ENCODE measurements at places on chromosomes 13 and 19.

DNA sequence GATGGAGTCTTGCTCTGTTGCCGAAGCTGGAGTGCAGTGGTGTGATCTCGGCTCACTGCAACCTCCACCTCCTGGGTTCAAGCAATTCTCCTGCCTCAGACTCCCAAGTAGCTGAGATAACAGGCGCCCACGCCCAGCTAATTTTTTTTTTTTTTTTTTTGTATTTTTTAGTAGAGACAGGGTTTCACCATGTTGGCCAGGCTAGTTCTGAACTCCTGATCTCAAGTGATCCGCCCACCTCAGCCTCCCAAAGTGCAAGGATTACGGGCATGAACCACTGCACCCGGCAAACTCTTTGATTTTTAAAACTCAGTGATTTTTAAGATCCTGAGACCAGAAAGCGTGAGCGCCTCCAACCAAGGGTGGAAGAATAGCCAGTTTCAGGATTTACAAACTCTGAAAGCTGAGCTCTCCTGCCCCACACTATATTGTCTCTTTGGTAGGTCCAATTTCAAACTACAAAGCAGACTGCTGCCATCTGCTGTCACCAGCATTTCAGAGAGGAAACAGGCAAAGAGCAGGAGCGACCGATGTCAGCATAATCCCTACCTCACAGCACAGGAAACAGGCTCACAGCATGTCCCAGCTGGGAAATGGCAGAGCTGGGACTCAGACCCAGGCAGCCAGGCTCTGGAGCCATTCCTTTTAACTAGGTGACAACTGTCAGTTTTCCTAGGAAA is 9.2 kb downstream of the NOSIP start:
- DNase-seq = no peak

- DNase-seq = no peak
These were observed 2532.9 kb downstream of the PCDH9 start for GRCh38 chr13:64697226-64697625.

- DNase-seq = no peak
These were observed 4.9 kb upstream of the GIPC3 start for GRCh38 chr19:3580156-3580934.

- DNase-seq = no peak
These were observed 63.9 kb downstream of the POSTN start for GRCh38 chr13:37534676-37535075.

DNA sequence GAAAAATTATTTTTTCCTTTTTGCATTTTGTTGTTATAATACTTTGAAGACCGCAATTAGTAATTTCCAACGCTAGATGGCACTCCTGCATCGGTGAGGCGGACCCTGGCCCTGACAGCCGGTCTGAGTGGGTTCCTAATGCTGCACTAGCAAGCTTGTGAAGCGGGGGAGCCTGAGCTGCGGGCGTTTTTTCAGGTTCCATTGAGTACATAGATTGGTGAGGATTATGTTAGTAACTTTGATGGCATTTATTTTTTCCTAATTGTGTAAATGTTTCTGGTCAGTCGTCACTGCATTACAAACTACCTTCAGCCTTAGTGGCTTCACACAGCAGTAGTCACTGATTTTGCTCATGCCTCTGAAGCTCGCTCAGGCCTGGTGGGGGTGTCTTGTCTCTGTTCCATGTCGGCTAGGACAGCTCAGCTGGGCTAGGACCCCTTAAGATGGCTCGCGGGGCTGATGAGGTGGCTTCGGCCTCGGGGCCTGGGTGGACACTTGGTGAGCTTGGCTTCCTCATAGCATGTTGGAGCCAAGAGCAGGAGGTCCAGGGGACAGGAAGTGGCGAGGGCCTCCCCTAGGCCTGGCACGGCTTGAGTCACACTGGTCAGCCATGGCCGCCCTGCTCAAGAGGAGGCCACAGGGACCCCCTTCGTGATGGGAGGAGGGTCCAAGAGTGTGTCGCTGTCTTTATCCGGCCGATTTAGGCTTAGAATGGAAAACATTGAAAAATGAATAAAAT is 25.0 kb downstream of the ERCC5 start:
- DNase-seq = peak; percentile 54

- no peak for DNase-seq
These were observed 6.8 kb downstream of the FAM98C start for GRCh38 chr19:38409631-38410133.

DNA sequence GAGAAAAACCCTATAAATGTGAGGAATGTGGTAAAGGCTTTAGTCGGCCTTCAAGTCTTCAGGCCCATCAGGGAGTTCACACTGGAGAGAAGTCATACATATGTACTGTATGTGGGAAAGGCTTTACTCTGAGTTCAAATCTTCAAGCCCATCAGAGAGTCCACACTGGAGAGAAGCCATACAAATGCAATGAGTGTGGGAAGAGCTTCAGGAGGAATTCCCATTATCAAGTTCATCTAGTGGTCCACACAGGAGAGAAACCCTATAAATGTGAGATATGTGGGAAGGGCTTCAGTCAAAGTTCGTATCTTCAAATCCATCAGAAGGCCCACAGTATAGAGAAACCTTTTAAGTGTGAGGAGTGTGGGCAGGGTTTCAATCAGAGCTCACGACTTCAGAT is 11.7 kb downstream of the ZNF226 start:
- no peak for DNase-seq

DNA sequence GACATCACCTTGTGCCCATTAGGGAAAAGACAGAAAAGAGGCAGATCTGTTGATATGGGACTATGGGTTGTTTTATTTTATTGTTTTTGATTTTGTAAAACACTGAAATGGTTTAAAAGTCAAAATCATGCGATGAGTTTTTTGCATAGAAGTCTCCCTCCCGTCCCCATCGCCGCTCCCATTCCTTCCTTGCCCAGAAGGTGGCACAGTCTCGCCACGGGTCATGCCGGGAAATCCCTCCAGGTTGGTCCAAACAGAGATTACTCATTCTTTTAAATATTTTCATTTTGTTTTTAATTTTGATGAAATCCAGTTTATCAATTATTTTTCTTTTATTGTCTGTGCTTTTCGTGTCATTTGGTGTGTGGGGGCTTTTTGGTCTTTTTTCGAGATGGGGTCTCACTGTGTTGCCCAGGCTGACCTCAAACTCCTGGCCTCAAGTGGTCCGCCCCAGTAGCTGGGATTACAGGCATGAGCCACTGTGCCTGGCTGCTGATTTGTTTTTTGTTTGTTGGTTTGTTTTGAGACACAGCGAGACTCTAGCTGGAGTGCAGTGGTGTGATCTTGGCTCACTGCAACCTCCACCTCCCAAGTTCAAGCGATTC is 9.2 kb downstream of the PGPEP1 start:
- DNase-seq = no peak

DNA sequence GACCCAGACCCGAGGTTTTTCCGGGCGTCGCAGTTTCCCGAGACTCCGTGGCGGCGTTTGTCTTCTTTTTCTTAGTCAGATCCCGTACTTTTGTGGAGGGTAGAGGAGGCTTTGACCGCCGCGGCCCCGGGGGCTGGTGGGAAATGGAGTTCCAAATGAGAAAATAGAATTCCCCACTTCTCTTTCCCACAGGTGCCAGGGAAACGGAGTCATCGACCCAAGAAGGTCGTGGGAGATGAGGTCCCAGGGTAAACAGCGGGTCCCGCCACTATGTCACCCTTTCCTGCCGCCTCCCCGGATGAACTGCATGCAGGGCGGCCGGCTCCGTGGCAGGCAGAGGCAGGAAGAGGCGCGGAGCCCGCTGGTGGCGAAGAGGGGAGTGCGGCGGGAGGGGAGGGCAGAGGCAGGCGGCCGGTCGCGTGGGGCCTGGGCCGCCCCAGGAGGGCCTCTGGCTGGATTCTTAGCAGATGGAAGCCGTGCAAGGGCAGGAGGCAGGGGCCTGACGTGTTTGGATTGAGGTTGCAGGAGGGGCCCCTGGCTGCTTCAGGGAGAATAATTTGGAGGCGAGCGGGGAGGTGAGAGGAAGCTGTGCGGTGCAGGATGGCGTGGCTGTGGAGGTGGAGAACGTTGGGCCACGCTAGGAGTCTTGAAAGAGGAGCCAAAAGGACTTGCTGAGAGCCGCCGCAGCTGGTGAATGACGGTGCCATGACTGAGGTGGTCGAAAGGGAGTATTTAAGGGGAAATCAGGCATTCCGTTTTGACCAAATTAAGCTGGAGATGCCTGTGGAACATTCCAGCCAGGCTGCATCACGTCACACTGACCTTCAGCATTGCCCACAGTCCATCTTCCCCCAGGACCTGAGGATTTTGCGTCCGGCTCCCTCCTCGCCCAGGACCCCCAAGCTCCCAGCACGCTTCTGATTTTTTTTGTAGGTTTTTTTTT is 11.7 kb downstream of the CYTH2 start:
- no peak for DNase-seq

GRCh38 chr19:50479761-50480251 is 3.2 kb upstream of the GARIN5A start:
- no peak for DNase-seq

DNA sequence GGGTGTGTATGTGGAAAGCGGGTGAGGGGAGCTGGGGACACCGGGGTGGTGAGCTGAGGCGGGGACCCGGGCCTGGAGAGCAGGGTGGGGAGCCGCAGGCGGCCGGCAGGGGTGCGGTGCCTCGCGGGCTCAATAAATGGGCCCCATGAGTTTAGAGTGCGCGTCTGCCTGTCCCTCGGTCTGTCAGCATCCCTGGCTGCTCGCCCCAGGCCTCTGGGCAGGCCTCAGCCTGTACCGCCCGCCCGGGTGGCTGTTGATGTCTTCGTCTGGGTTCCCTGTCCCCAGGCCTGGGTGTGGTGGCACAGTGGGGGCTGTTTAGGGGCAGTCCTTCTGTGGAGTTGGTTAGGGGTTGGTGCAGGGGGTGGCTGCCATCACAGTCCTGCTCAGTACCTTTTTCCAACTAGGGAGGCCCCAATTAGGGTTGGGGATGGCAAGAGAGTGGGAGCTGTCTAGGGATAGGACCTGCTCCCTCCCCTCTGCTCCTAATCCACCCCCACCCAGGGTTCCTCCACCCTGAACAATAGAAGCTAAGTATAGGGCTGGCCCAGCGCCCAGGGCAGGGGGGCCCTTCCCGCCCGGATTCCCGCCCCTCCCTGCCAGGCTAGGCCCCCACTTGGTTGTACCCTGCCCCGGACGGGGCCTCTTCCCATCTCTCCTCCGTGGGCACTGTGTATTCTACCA is 12.2 kb downstream of the CIC start:
- DNase-seq = peak; percentile 18

- no peak for DNase-seq
These were observed 6.4 kb downstream of the COMP start for GRCh38 chr19:18784786-18785120.

DNA sequence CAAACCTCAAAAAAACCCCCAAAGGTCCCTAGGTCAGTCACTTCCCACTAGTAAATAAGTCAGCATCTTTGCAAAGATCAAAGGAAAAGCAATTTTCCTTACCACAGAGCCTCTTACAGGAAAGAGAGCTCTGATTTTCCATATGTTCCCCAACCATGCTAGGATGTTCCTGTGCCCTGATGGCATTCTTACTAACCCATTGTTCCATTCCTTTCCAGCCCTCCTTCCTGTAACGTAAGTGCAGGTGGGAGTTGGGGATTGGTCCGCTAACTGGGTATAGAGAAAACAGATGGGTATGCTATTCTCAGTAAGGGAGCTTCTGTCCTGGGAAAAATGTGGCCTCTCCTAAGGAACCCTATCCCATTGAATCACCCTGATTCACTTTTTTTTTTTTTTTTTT is 14.3 kb downstream of the DPRX start:
- no peak for DNase-seq

GRCh38 chr13:67776151-67776550 is 546.0 kb upstream of the PCDH9 start:
- peak; percentile 2 for DNase-seq

DNA sequence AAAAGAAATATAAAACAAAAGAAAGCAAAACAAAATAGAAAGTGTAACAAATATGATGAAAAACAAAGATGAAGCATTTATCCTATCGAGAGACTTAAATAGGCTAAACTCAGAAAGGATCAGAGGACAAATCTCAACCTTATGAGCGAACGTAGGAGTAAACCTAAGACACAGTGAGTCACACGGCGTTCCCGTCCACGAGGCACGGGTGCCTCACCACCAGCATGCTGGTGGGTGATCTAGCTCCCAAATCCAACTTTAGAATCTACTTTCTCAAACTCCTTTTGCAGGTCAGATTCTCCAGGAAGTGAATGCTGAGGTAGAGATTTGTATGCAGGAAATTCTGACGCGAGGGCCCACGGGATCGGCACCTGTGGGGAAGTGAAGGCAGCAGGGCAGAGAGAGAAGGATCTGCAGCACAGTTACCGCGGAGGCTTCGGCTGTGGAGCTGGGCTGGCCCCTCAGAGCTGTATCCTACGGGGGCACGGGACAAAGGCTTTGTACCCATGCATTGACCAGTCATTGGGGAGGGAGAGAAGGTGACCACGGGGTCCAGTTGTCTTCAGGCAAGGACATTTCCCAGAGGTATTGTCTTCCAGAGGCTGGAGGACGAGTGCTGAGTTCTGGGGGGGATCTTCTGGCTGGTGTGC is 7.5 kb upstream of the MIER2 start:
- no peak for DNase-seq

DNA sequence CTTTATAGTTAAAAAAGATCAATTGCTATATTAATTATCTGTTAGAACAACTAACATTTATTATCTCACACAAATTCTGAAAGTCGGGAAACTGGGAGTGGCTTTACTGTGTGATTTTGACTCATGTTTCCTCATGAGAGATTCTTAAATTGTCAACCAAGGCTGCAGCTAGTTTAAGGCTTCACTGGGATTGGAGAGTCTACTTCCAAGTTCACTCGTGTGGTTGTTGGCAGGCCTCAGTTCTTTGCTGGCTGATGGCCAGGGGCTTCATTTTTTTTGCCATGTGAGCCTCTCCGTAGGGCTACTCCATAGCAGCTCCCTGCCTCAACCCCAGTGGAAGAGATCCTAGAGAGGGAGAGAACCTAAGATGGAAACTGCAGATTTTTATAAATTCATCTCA is 24.5 kb upstream of the LPAR6 start:
- DNase-seq = no peak

GRCh38 chr19:46076951-46077814 is 36.4 kb upstream of the IGFL4 start:
- DNase-seq = peak; percentile 79

GRCh38 chr13:64505336-64505910 is 2724.7 kb downstream of the PCDH9 start:
- DNase-seq = no peak

- no peak for DNase-seq
These were observed 229.4 kb downstream of the FGF14 start for GRCh38 chr13:102172406-102172805.

GRCh38 chr19:5106191-5106726 is 137.3 kb downstream of the KDM4B start:
- no peak for DNase-seq

GRCh38 chr13:30924721-30925120 is 7.7 kb upstream of the TEX26 start:
- no peak for DNase-seq

DNA sequence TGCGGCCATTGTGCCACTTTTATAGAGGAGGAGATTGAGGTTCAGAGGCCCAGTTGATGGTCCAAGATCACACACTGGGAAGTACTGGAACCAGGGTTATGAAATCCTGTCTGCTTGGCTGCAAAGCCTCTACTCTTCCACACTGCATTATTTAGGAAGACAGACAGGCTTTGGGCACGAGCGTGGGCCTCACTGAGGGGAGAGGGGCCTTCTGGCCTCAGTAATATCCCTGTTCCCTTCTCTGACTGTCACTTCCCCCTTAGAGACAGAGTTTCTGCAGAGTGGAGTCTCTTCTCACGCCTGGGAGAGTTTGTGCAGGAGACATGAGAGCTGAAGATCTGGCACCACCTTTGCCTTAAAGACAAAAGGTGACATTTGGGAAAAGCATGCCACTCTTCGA is 49.0 kb upstream of the PNMA8B start:
- no peak for DNase-seq

- no peak for DNase-seq
These were observed 95.6 kb downstream of the DLEU7 start for GRCh38 chr13:50747737-50748350.
